ENCODE measurements at places on chromosomes 12 and 14. TPM values are rescaled to one million over a fixed set of nuclear protein-coding genes. Genes with fewer than 3 reads are reported as not detected.
A peak's percentile ranks its signal among the peaks of the same experiment; 100 is the strongest.

- H3K4me3 ChIP-seq = peak overlapping the region; percentile 56
- DNase-seq = peak; percentile 51
- H3K36me3 ChIP-seq = no peaks in the 10 kb centered on the region
- H3K27ac ChIP-seq = peak overlapping the region; percentile 89
- peaks cover 12% of the 10 kb centered on the region for H3K27me3 ChIP-seq
Observed at GRCh38 chr14:38255408-38255672, 553 bp downstream of the CLEC14A start.

GRCh38 chr12:91127751-91128150, 16.5 kb upstream of the LUM start:
- H3K27me3 ChIP-seq = no peaks in the 10 kb centered on the region
- H3K4me1 ChIP-seq = no peaks in the 10 kb centered on the region
- H3K36me3 ChIP-seq = no peaks in the 10 kb centered on the region
- H3K4me3 ChIP-seq = no peak overlapping the region
- H3K27ac ChIP-seq = no peak overlapping the region

DNA sequence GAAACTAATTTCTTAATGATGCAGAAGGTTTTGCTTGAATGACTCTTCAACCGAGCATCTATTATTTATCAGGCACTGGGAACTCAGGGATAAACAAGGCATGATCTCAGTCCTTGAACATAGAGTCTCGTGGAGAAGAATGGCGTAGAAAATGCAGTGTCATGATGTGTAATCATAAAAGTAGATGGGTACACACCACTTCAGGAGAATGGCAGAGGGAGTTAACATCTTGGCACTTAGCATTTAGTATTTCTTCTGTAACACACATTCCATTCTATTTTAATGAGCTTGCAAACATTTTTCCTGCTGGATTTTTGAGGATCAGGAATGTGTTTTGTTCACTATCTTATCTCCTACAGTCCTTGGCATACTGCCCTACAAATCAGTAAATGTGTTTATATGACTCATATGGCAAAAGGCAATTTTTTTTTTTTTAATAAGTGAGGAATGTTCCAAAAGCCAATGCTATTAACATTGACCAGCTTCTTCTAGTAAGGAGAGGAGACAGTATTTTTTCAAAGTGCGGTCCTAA, 3.8 kb downstream of the TXNRD1 start:
- peak overlapping the region; percentile 78 for H3K27ac ChIP-seq
- peaks cover 39% of the 10 kb centered on the region for H3K4me1 ChIP-seq
- DNase-seq = no peak
- H3K4me3 ChIP-seq = no peak overlapping the region

GRCh38 chr12:77998236-77998786, 167.6 kb downstream of the NAV3 start:
- no peak overlapping the region for H3K4me3 ChIP-seq
- H3K27me3 ChIP-seq = no peaks in the 10 kb centered on the region
- DNase-seq = no peak
- no peak overlapping the region for H3K27ac ChIP-seq
- no peaks in the 10 kb centered on the region for H3K36me3 ChIP-seq
- no peaks in the 10 kb centered on the region for H3K4me1 ChIP-seq

- DNase-seq = no peak
- no peak overlapping the region for H3K27ac ChIP-seq
- H3K36me3 ChIP-seq = no peaks in the 10 kb centered on the region
Observed at GRCh38 chr14:79197516-79197915, 1013.8 kb downstream of the DIO2 start.

- H3K4me3 ChIP-seq = peak overlapping the region; percentile 58
- H3K4me1 ChIP-seq = peaks cover 32% of the 10 kb centered on the region
- peak overlapping the region; percentile 81 for H3K27ac ChIP-seq
- peaks cover 5% of the 10 kb centered on the region for H3K27me3 ChIP-seq
- DNase-seq = peak; percentile 66
- H3K36me3 ChIP-seq = no peaks in the 10 kb centered on the region
Observed at GRCh38 chr12:69330475-69331473, 17.4 kb upstream of the LYZ start.

DNA sequence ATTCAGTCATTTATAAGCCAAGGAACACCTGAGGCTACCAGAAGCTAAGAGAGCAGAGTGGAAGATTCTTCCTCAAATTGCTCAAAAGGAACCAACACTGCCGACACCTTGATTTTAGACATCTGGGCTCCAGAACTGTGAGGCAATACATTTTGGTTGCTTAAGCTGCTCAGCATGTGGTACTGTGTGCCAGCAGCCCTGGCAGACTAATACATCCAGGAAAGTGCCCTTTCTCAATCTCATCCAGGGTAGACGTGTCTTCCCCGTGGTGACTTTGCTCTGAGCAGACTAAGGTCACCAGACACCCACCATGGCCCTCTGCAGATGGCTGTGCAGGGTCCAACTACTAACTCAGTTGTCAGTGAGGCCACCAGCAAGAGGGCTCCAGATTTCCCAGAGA, 122.8 kb downstream of the VRK1 start:
- no peak for DNase-seq
- no peak overlapping the region for H3K27ac ChIP-seq
- no peaks in the 10 kb centered on the region for H3K36me3 ChIP-seq
- H3K27me3 ChIP-seq = no peaks in the 10 kb centered on the region
- H3K4me3 ChIP-seq = no peak overlapping the region

- H3K4me3 ChIP-seq = no peak overlapping the region
- H3K36me3 ChIP-seq = no peaks in the 10 kb centered on the region
- peaks cover 13% of the 10 kb centered on the region for H3K4me1 ChIP-seq
- H3K27ac ChIP-seq = no peak overlapping the region
- DNase-seq = no peak
Observed at GRCh38 chr14:54177019-54177418, 219.8 kb upstream of the CDKN3 start.

The SERPINA9 gene
- total RNA-seq = not detected

The RERGL gene
- 3.7 TPM for total RNA-seq

The C12orf60 gene
- 0.77 TPM for total RNA-seq

Data from lower lobe of right lung (tissue), 2 donors.